ENCODE measurements at places on chromosomes 1 and 21. TPM values are rescaled to one million over a fixed set of nuclear protein-coding genes. Genes with fewer than 3 reads are reported as not detected.

The CAMK2N1 gene
- 242 TPM for total RNA-seq

The RIPK4 gene
- total RNA-seq: 11.0 TPM

The NBPF20 gene
- total RNA-seq: 2.0 TPM

The TMEM81 gene
- 2.0 TPM for total RNA-seq

The VAV3 gene
- total RNA-seq: 102 TPM

The LRRC71 gene
- total RNA-seq: not detected

The TMEM167B gene
- 41.2 TPM for total RNA-seq

The PLA2G2C gene
- 0.28 TPM for total RNA-seq
